Esophagus muscularis mucosa (tissue), 4 donors: ENCODE measurements at places on chromosomes 2 and 18. TPM values are rescaled to one million over a fixed set of nuclear protein-coding genes. Genes with fewer than 3 reads are reported as not detected.

DNA sequence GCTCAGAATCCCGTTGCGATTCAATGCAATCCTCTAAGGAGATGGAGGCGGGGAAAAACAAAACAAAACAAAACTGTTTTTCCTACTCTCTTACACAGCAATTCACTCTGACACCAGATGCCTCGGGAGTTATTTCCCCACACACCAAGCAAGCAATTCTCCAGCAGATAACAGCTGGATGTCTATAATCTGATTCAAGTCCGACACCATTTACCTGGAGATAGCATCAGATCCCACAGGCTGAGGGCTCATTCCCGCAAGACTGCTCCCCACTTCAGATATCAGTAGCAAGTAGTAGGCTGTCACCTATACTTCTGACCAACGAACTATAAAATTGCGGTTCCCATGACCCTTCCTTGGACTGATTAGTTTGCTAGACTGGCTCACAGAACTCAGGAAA, 58.7 kb downstream of the DTNB start:
- no peaks in the 10 kb centered on the region for H3K27me3 ChIP-seq
- no peak overlapping the region for H3K4me3 ChIP-seq
- no peak overlapping the region for H3K27ac ChIP-seq
- no peaks in the 10 kb centered on the region for H3K36me3 ChIP-seq
- no peak for DNase-seq
- peaks cover 10% of the 10 kb centered on the region for H3K4me1 ChIP-seq

GRCh38 chr2:8615252-8615575, 66.6 kb upstream of the ID2 start:
- H3K27me3 ChIP-seq = no peaks in the 10 kb centered on the region
- no peaks in the 10 kb centered on the region for H3K36me3 ChIP-seq
- no peak overlapping the region for H3K4me3 ChIP-seq
- H3K4me1 ChIP-seq = no peaks in the 10 kb centered on the region
- no peak overlapping the region for H3K27ac ChIP-seq
- DNase-seq = no peak

- peak overlapping the region; percentile 53 for H3K27ac ChIP-seq
- peaks cover 45% of the 10 kb centered on the region for H3K4me1 ChIP-seq
- H3K36me3 ChIP-seq = no peaks in the 10 kb centered on the region
- no peak overlapping the region for H3K4me3 ChIP-seq
- no peak for DNase-seq
Measured at GRCh38 chr2:43370146-43370545, 143.7 kb upstream of the ZFP36L2 start.

- H3K4me1 ChIP-seq = no peaks in the 10 kb centered on the region
- no peak overlapping the region for H3K27ac ChIP-seq
- H3K36me3 ChIP-seq = no peaks in the 10 kb centered on the region
- no peaks in the 10 kb centered on the region for H3K27me3 ChIP-seq
- DNase-seq = no peak
Measured at GRCh38 chr2:104340879-104341828, 512.8 kb upstream of the POU3F3 start.

DNA sequence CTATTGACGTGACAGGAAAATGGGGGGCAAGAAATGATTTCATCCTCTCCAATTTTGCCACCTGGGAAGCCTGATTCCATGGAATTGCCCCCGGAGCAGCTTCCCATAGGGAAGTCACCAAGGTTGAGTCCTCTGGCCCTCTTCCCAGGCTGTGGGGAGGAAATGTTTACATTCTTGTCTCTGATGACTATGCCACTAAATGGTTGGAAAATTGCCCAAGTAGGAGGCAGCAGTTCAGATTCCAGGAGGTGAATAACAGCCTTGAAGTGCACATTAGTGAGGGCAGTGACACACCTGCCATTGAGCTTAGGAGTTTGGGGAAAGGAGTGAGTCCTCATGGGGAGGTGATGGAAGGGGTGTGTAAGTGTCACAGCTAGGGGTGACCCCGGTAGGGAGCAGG, 449.2 kb upstream of the DCC start:
- H3K27me3 ChIP-seq = no peaks in the 10 kb centered on the region
- H3K36me3 ChIP-seq = no peaks in the 10 kb centered on the region
- peaks cover 12% of the 10 kb centered on the region for H3K4me1 ChIP-seq
- H3K4me3 ChIP-seq = no peak overlapping the region
- no peak for DNase-seq
- no peak overlapping the region for H3K27ac ChIP-seq

- no peak overlapping the region for H3K27ac ChIP-seq
- no peak overlapping the region for H3K4me3 ChIP-seq
- no peaks in the 10 kb centered on the region for H3K27me3 ChIP-seq
- no peak for DNase-seq
- peaks cover 15% of the 10 kb centered on the region for H3K4me1 ChIP-seq
Measured at GRCh38 chr18:62182220-62182619, 4.6 kb downstream of the PIGN start.

DNA sequence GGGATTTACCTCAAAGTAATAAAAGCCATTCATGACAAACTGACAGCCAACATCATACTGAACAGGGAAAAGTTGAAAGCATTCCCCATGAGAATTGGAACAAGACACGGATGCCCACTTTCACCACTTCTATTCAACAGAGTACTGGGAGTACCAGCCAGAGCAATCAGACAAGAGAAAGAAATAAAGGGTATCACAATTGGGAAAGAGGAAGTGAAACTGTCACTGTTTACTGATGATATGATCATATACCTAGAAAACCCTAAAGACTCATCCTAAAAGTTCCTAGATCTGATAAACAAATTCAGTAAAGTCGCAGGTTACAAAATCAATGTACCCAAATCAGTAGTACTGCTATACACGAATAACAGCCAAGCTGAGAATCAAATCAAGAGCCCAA, 17.2 kb upstream of the ASB18 start:
- H3K27ac ChIP-seq = no peak overlapping the region
- no peaks in the 10 kb centered on the region for H3K4me1 ChIP-seq
- DNase-seq = no peak
- no peaks in the 10 kb centered on the region for H3K27me3 ChIP-seq

DNA sequence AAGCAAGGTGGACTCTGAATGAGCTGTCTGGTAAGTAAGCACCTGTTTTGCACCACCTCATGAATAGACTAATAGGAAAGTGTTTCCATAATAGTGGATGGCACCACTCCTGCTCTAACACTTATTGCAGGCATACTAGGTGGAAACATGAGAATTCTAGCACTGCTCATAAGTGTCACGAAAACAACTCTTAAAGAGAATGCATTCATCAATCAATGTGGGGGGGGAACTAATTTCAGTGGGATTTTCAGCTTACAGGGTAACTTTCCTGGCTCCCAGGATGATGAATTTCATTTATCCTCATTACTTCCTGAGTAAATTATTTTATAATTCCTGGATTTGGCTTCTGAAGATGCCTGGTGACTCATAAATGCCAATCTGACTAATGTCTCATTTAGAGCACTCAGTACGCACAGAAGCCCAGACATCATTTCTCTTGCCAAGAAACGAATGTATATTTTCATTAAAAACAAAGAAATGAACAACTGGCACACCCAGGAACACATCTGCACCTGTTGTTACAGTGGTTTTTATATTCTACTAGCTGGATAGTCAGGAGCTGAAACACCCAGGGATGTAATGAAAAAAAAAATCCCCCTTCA, 129.6 kb downstream of the PID1 start:
- H3K4me1 ChIP-seq = peaks cover 4% of the 10 kb centered on the region
- H3K27me3 ChIP-seq = no peaks in the 10 kb centered on the region
- H3K27ac ChIP-seq = no peak overlapping the region
- no peaks in the 10 kb centered on the region for H3K36me3 ChIP-seq
- DNase-seq = no peak

DNA sequence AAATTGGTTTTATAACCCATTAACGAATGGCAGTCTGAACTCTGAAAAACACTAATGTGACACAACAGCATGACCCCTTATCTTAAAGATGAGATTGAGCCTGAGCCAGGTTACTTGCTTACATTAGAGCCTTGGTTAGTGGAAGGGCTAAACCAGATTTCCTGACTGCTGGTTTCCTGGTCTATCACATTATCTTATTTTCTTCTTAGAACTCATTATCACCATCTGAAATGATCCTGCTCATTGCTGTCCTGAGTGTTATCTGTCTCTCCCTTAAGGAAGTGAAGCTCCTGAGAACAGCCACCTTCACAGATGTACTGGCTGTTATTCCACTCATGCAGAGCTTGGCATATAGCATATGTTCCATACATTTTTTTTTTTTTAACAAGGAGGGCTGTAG, 9.0 kb upstream of the NRP2 start:
- H3K4me3 ChIP-seq = no peak overlapping the region
- H3K36me3 ChIP-seq = no peaks in the 10 kb centered on the region
- no peaks in the 10 kb centered on the region for H3K4me1 ChIP-seq
- no peak for DNase-seq

GRCh38 chr18:63848159-63848558, 39.3 kb upstream of the SERPINB2 start:
- no peak overlapping the region for H3K4me3 ChIP-seq
- no peak for DNase-seq

DNA sequence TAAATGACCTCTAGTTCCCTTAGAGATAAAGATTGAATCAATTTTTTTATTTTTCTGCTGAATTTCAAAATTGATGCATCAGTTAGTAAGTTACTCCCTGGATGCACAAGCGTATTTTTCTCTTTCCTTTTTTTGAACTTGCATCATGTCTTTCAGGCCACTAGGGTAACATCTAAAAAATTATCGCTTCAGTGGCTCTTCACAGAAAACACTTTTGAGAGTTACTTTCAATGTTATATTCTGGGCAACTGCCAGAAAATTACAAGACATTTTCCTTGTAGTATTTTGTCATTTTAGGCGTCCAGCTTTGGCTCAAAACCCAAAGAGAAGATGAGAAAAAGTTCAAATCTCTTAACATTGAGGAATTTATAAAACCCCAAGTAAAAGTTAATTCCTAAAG, 59.8 kb downstream of the DSEL start:
- H3K36me3 ChIP-seq = no peaks in the 10 kb centered on the region
- H3K4me3 ChIP-seq = no peak overlapping the region
- H3K27ac ChIP-seq = no peak overlapping the region
- H3K27me3 ChIP-seq = no peaks in the 10 kb centered on the region

GRCh38 chr2:134657650-134658250, 61.0 kb downstream of the TMEM163 start:
- H3K4me1 ChIP-seq = no peaks in the 10 kb centered on the region
- no peaks in the 10 kb centered on the region for H3K36me3 ChIP-seq
- H3K27me3 ChIP-seq = no peaks in the 10 kb centered on the region
- no peak overlapping the region for H3K4me3 ChIP-seq
- DNase-seq = no peak

- no peak for DNase-seq
- H3K27ac ChIP-seq = peak overlapping the region; percentile 42
- H3K36me3 ChIP-seq = no peaks in the 10 kb centered on the region
- H3K27me3 ChIP-seq = peaks cover 10% of the 10 kb centered on the region
- peak overlapping the region; percentile 66 for H3K4me3 ChIP-seq
- H3K4me1 ChIP-seq = peaks cover 33% of the 10 kb centered on the region
Measured at GRCh38 chr2:176188774-176189680, 559 bp downstream of the HOXD1 start.

The ELOA2 gene
- total RNA-seq = not detected

The COLEC12 gene
- 24.9 TPM for total RNA-seq

The DCDC2C gene
- total RNA-seq = not detected

The STAT4 gene
- total RNA-seq = 0.26 TPM
